HTR-8/SVneo (cell line): ENCODE measurements at places on chromosomes 16 and 17.

GRCh38 chr17:50096092-50096491 is 941 bp downstream of the PDK2 start:
- DNase-seq: no peak

DNA sequence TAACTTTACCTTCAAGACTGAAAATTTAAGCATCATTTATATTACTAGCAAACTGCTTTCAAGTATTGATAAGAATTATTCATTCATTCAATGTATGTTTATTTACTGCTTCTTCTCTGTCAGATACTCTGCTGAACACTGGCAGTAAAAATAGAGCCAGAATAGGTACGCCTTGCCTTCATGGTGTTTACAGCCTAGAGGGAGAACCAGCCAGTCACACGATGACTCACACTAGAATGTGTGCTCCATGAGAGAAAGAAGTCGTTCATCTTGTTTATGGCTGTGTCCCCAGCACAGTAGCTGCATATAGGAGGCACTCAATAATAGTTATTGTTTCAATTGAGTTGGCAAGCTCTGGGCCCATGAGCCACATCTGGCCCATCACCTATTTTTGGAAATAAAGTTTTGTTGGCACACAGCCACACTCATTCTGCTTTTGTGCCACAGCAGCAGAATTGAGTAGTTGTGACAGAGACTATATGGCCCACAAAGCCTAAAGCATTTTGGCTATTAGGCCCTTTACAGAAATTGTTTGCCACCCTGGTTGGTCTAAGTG is 84.2 kb downstream of the TMC6 start:
- no peak for DNase-seq

DNA sequence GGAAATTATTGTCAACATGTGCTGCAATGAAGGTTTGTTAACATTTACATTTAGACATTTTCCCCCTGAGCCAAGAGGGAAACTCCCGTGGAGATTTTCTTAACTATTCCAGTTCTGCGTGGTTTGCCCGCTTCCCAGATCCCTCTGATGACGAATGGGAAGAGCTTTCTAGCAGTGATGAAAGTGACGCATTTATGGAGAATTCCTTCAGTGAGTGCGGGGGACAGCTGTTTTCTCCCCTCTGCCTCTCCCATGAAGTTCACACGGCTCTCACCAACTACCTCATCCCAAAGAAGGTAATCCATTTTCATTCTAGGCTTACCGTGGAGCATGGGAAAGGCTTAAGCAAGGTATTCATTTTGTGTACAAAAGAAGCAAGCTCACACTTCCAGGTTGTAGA is 18.2 kb downstream of the HEATR3 start:
- no peak for DNase-seq

DNA sequence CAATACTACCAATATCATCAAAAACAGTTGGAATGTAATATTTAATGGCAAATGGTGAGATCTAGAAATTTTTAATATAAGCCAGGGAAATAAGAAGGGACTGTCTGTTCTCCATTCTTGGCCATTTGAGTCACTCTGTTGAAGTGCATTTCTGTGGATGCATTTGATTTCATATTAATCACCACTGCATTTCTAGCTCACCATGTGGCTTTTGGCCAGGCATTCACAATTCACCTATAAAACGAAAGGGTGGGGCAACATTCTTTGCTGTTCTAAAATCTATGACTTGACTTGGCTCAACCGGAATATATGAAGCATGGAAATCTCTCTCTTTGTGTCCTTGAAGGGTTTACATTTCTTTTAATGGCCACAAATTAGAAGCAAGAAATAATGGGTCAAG is 483.0 kb downstream of the SLC39A11 start:
- DNase-seq: no peak

DNA sequence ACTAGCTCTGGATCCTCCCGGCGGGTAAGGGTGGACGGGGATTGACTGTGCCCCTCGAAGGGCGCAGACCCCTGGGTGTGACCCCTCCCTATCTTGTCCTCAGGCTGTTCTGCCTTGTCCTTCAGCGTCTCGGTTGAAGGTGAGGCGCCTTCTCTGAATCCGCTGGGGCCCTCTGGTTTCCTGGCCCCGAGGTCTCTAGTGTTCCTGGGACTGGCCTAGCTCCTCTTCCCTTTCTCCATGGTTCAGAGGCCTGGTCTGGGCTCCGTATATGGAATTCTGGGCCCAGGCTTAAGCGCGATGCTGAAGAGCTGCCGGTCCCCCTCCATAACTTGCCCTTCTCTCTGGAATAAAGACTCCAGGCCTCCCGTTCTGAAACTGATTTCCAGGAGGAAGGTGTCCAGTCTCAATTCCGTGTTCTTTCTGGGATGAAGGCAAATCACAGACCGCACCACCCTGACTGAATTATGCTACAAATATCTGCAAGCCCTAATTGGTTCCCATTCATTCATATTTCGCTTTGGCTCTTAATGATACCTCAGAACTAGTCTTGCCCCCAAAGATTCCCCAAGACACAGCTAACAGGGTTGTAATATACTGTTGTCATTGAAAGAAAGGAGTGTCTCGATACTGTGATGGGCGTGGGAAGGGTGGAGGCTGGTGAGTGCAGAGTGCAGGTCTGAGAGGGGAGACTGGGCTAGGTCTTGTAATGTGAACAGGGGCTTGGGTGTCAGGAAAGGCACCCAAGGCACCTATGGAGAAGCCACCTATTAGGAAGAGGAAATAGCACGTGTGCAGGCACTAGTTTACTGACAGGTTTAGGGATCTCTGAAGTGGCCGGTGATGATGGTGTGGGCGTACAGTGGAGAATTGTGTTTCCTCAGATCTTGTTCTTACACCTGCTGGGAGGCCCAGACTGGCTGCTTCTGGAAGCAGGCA is 851 bp downstream of the EDC4 start:
- no peak for DNase-seq

- DNase-seq: no peak
These were observed 58.7 kb upstream of the ADORA2B start for GRCh38 chr17:15886221-15886620.

DNA sequence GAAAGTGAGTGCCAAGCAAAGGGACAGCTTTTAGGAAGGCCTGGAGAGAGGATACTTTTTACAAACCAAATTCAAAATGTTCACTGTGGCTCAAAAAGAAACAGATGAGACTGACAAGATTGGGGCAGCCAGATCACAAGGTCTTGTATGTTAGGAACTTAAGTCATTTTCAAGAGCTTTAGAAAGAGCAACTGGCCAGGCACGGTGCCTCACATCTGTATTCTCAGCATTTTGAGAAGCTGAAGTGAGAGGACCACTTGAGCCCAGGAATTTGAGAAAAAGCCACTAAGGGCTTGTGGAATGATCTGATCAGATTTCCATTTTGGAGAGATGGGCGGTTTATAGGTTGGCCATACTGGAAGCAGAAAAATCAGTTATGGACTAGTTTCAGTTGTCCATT is 17.2 kb downstream of the SPAG9 start:
- DNase-seq: no peak

- no peak for DNase-seq
These were observed 44.9 kb upstream of the XYLT1 start for GRCh38 chr16:17515421-17516210.

GRCh38 chr16:28482026-28482425 is 9.8 kb downstream of the CLN3 start:
- DNase-seq: no peak

- no peak for DNase-seq
These were observed 124.6 kb downstream of the C16orf95 start for GRCh38 chr16:87192452-87193073.

- peak; percentile 56 for DNase-seq
These were observed 19.7 kb downstream of the TEKT3 start for GRCh38 chr17:15321556-15322251.

DNA sequence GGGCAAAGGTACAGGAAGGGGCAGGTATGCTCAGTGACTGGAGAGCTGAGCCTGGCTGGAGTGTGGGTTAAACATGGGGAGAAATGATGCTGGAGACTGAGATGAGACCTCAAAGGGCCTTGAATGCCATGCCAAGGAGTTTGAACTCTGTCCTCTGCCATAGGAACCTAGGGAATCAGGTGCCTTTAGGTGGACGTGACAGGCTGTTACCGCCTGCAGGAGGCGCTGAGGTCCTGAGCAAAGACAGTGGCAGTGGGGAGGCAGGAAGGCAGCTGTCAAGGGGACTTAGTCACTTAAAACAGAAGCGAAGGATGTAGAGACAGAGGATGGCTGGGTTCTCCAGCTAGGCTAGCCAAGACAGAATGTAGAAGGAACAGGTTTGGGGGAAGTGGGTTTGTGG is 9.1 kb downstream of the PSMB3 start:
- DNase-seq: no peak

DNA sequence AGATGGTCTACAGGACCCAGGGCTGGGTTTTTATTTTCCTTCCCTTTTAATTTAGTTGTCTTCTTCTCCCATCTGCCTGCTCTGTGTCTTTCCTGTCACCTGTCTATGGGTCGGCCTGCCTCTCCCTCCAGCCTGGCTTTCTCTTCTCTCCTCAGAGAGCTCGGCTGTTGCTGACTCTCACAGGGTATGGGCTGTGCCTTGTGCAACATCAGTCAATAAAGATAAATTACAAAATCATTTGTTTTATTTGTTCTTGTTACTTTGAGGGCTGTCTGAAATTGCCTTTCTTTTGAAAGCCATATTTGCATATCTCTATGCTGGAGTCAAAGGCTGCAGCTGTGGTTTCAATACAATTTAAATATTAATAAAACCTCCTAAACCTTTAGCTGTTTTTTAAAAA is 15.6 kb downstream of the RND2 start:
- DNase-seq: no peak
